Right kidney (tissue), 9 donors: ENCODE measurements at places on chromosomes 5 and 9.

GRCh38 chr9:138098908-138099791 lies 221.6 kb downstream of the CACNA1B start:
- no peak for DNase-seq

DNA sequence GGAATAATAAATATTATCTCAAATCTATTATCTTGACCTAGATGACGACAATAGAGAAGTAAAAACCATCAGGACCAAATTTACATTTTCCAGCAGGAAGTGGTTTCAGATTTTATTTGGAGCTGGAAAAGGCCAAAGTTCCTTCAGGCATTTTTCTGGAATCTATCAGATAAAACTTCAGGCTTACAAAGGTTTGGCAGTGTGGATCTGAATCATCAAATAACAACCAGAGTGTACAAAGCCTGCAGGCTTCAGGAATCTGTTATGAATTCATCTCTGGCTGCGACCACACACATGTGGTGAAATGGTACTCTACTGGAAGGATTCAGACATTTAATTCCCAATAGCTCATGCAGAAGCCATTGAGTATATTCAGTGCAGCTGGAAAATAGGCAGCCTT lies 726.4 kb upstream of the GRAMD2B start:
- DNase-seq = no peak

- DNase-seq = no peak
These were observed 6.0 kb downstream of the WDR5 start for GRCh38 chr9:134141906-134142305.

DNA sequence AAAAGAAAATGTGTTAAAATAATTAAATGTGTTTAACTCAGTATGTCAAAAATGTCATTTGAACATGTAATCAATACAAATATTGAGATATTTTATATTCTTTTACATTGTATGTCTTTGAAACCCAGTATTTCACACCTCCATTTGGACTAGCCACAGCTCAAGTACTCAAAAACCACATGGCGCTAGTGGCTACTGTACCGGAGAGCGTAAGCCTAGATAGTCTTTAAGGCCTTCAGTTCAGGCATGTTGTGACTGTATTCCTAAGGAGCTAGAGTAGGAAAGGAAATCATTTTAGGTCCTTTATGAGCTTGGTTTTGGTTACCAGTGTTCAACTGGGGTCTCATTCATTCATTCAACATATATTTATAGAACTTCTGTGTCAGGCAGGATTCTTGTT lies 12.8 kb downstream of the FBXW2 start:
- DNase-seq = no peak

DNA sequence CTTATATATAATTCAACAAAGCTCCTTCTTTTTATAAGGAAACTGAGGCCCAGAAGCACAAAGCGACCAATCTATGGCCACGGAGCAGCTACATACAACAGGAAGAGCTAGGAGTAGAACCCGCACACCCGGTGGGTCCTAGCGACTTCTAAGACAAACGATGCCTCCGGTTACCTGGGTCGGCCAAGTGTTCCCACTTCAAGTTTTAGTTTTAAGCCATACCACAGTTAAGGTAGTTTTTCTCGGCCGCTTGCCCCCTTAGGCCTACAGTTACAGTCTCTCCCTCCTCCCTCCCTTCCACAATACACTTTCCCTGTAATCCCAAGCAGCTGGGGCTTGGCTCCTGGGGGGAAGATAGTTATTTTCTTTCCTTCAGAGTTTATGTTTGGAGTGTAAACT lies 533 bp downstream of the SREK1IP1 start:
- DNase-seq = no peak

GRCh38 chr9:97704851-97705250 lies 7.7 kb upstream of the XPA start:
- no peak for DNase-seq

DNA sequence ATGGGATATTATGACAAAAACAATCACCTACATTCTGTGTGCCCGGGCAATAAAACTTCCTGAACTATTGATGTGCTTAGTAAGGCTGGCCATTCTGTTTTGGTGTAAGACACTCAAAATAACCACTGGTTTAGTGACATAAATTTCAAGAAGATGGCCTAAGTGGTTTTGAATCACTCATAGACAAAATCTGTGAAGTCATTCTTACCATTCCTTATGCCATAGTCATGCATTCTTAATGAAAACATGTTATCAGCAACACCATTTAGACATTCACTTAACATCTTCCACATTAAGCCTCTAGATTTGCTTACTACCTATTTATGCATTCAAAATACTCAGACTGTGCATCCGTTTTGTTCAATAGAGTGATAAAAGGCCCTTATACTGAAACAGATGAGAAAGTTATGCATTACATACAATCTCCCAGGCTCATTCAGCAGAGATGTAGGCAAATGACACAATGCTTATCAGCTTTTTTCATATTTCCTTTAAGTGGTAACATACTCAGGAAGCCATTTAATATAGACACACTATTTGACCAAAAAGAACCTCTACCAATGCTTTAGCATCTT lies 848.8 kb upstream of the DMAC1 start:
- no peak for DNase-seq

- DNase-seq = no peak
These were observed 97.8 kb upstream of the HAND1 start for GRCh38 chr5:154575546-154576428.

DNA sequence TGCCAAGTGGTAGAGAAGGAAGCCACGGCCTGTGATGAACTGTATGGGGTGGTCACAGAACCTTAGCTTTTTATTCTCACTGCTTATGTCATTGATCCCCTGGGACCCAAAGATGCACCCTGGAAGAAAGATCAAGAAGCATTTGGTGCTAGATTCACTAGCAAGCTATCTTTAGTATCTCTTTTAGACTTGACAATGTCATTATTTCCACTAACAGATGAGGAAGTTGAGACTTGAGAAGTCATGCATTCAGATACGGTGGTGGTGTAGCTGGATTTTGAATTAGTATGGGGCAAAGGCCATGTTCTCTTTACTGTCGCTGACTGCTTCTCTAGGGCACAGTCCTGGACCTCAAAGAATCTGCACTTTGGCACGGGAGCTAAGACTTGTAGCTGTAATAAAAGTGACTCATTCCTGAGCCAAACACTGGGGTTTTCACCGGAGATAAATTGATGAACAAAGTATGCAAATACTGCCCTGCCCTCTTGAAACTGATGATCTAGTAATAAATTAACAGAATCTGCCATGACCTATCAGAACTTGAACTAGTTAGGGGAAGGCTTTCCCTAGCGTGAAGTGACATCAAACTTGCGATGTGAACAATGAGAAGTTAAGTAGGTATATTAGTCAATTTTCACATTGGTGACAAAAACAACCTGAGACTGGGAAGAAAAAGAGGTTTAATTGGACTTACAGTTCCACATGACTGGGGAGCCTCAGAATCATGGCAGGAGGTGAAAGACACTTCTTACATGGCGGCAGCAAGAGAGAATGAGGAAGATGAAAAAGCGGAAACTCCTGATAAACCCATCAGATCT lies 5.4 kb downstream of the GDA start:
- DNase-seq = no peak

DNA sequence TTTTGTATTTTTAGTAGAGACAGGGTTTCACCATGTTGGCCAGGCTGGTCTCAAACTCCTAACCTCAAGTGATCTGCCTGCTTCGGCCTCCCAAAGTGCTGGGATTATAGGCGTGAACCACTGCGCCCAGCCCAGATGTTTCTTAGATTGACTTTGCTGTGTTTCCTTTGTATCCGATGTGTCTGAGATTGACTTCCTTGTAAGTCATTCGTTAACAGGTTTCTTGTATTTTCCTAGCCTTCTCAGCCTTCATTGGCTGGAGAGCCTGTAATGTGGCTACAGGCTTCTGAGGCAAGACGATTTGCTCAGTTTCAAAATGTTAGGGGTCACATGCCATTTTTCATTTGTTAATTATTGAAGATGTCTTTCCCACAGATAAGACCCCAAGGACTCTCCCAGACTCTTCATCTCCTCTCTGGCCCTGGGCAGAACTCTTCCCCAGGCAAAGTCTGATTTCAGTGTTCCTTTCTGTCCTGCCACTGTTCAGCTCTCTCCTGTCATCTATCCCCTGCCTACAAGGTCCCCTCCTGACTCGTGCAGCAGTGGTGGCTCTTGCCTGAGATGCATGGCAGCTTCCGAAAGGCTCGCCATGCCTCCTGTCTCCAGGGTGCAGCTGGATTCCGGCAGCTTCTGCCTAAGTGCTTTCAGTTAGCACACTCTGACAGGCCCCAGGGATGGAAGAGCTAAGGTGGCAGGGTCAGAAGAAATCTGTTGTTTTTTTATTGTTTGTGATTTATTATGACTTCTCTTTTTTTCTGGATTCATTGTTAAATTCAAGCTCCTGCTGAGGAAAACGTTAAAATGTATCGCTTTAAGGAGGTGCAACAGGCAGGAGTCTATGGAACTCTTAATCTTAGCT lies 206.4 kb downstream of the AOPEP start:
- no peak for DNase-seq

DNA sequence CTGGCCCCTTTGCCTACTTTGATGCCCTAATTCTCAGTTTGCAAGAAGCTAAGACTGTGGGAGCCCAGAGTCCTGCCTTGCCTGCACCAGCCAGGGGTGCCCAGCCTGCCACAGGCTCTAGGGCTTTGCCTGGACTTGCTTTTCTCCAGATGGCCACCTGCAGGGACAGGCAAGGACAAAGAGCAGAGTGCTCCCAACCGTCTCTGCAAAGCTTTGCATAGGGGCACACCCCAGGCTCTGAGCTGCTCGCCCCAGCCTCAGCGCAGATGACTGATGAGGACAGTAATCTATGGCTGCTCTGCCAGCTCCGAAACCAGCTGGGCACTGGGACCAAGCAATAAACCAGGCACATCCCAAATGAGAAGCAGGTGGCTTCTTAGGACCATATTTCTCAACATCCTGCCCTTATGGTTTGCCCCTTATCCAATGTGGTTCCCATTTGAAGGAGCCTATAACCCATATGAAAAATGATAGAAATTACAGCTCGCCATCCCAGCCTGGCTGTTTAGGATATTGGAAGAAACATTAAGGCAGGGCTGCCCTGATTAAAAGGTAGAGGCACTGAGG lies 25.4 kb upstream of the TCF7 start:
- DNase-seq = no peak

GRCh38 chr5:1864896-1865440 lies 17.8 kb downstream of the IRX4 start:
- no peak for DNase-seq

DNA sequence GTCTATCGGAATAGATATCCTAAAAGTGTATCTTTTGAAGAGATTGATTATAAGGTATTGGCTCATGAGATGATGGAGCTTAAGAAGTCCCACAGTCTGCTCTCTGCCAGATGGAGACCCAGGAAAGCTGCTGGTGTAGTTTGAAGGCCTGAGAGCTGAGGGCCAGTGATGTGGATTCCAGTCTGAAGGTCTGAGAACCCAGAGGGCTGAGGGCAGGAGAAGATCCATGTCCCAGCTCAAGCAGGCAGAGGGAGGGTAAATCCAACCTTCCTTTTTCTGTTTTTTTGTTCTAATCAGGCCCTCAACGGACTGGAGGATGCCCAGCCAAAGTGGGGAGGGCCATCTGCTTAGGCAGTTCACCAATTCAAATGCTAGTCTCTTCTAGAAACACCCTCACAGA lies 11.0 kb upstream of the ABL1 start:
- no peak for DNase-seq

DNA sequence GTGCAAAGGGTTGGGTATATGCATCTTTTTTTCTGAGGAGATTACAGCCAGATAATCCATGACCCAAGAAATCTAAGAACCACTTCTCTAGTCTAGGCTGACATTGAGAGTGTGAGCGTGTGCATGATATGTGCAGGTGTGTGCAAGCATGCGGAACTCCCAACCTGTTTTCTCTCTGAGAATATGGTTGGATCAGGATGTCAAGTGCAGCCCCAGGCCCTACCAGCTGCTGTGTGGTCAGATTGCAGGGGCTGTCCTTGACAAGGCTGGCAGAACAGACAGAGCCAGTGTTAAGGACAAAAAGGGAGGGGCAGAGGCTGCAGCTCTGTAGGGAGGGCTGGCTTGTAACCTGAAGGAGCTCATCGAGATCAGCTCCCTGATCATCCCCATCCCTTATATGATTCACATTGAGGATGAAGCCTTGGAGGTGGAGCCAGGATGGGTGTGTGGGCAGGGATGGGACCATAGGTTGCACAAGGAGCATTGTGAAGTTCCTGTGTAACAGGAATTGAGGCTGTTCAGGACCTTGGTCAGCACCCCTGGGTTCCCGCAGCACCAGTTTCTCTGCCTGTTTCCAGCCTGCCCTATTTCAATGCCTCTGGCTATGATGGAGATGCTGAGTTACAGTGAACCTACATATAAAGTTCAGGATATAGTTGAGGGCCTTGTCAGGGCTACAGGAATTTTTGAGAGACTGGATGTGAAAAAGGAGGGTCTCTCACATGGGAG lies 52.6 kb upstream of the ARAP3 start:
- DNase-seq = no peak

DNA sequence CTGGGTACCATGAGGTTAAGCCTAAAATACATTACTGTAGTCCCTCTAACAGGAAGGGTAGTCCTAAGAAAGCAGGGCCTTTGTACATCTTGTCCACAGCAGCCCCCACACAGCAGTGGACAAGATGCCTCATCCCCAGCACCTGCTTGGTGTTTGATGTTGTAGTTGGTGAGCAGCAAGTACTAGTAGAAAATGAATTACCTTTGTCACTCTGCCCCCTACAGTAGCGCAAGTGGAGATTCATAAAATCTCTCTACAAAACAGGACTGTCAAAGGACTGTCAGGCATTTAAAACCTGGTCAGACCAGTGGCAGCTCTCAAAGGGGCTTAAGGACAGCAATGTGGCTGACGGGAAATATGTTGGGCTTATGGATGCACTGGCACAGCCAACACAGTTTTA lies 122.5 kb downstream of the TMEM174 start:
- no peak for DNase-seq

DNA sequence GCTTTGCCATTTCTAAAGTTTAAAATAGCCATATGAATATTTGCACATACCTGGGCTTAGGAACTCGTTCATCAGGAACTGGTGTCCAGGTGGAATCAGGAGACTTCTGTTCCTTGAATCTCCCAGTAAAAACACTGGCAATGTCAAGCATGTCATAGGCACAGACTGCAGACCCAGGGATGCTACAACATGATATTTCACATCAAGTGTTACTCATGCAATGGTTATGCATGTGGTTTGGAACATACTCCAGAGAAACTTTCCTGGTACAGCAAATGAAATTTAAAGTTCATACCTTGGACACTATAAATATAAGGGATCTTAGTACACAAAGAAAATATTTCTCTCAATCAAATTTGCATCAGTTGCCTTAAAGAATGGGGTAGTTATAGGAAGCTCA lies 92.2 kb downstream of the SEMA6A start:
- DNase-seq = no peak

GRCh38 chr5:1349246-1349645 lies 4.3 kb upstream of the CLPTM1L start:
- no peak for DNase-seq

GRCh38 chr9:113892861-113893491 lies 16.9 kb downstream of the ZNF618 start:
- DNase-seq = no peak

DNA sequence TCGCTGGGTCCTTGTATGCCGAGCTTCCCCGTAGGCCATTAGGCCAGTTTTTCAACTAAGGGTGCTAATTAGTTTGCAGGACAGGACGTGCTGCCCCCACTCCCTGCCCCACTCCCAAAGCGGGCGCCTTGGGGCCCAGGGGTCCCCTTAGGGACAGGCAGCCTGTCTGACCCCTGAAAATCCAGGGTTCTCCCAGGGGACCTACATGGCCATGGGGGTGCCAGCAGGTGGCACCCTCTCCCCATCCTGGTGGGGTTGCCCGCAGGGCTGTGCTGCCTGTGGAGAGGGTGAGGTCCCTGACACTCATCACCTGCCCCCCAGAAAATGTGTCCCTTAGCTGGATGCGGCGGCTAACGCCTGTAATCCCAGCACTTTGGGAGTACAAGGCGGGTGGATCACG lies 8.5 kb upstream of the CCDC187 start:
- no peak for DNase-seq
